ENCODE measurements at places on chromosomes 6 and 20. TPM values are rescaled to one million over a fixed set of nuclear protein-coding genes. Genes with fewer than 3 reads are reported as not detected.

CD93 gene
- 0.10 TPM for total RNA-seq

RPRD1B gene
- 33.6 TPM for total RNA-seq

BTN2A1 gene
- 23.0 TPM for total RNA-seq

TBXT gene
- total RNA-seq: not detected

VSX1 gene
- 0.21 TPM for total RNA-seq

LPA gene
- 0.21 TPM for total RNA-seq

PPT2 gene
- 20.1 TPM for total RNA-seq

SLC22A7 gene
- not detected for total RNA-seq

MPIG6B gene
- not detected for total RNA-seq

CTNNBL1 gene
- 71.2 TPM for total RNA-seq

ADGRG6 gene
- total RNA-seq: 259 TPM

DNA sequence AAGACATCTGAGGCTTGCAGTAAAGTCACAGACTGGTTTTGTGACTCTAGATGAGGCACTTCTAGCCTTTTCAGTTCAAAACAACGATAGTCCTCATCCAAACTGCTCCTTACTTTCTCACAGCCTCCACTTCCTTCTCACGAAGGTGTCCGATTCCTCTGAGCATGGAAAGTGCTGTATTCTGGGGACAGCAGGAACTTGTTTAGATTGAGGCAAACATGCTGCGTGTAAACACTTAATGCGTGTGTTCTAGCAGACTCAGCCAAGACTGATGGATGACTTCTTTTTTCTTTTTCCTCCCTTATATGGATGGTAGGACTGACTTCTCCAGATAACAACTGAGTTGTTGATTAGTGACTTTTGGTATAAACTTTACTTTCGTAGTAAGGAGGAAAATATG lies 80.2 kb upstream of the PRDM1 start:
- H3K27ac ChIP-seq: no peak overlapping the region
- H3K4me3 ChIP-seq: no peak overlapping the region
- no peaks in the 10 kb centered on the region for H3K36me3 ChIP-seq

DNA sequence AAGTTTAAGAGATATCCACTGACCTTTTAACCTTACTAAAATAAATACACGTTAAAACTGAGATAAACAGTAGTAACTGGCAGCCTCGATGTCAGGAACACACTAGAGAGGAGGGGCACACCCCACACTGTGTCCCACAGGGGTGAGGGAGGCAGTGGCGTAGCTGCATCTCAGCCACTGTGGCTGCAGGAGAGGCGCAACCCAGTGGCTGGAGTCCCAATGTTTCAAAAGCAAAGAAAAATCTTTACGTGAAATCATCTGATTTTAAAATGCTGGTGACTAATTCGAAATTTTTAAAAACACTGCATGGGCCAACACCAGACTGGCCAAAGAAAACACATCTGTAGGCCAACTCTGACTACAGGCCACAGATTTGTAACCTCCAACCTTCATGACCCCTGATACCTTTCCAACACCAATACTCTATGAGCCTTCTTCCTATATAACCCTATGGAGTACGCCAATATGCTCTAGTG lies 54.7 kb downstream of the TRAM2 start:
- peak overlapping the region; percentile 87 for H3K27ac ChIP-seq
- no peaks in the 10 kb centered on the region for H3K36me3 ChIP-seq
- peaks cover 58% of the 10 kb centered on the region for H3K4me1 ChIP-seq
- DNase-seq: no peak
- peak overlapping the region; percentile 24 for H3K4me3 ChIP-seq

DNA sequence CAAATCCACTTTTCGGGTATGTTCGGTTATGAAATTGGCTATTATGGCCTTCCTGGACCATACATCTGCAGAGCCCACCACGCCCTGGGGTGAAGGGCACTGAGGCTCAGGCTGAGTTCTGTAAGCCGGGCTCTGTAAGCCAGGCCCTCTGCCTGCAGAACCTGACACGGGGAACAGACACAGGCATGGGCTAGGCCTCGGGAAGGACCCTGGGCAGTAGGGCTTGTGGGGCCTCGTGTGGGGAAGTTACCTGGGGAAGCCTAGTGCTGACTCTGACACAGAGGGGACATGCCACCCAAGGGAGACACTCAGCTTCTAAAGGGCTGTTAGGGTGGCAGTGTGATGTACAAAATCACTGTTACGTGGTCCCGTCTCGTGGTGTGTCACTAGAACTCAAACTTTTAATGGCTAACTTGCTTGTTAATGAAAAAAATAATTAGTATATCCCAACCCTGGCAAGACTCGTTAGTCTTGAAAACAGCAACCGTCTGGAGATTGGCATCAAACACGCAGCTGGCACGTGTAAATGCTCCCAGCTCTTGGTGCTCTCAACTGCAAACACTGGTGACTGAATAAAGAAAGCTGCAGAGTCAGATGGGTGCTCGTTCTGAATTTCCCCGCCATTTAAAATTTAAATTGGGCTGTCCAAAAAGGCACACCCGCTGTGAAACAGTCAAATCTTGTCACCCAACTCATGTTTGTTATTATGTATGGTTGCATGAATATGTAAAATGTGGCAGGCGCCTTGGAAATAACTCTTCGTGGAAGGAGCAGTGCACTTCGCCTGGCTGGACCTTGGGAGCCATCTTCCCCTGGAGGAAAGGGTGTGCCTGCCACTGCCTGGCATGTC lies 23.6 kb upstream of the TCFL5 start:
- H3K4me1 ChIP-seq: peaks cover 7% of the 10 kb centered on the region
- peaks cover 7% of the 10 kb centered on the region for H3K36me3 ChIP-seq
- no peak for DNase-seq

GRCh38 chr20:13299401-13299800 lies 78.3 kb downstream of the ISM1 start:
- H3K27me3 ChIP-seq: no peaks in the 10 kb centered on the region
- H3K4me1 ChIP-seq: no peaks in the 10 kb centered on the region
- no peaks in the 10 kb centered on the region for H3K36me3 ChIP-seq
- no peak overlapping the region for H3K4me3 ChIP-seq
- no peak for DNase-seq
- H3K27ac ChIP-seq: no peak overlapping the region

- no peaks in the 10 kb centered on the region for H3K36me3 ChIP-seq
- no peak overlapping the region for H3K27ac ChIP-seq
- no peak overlapping the region for H3K4me3 ChIP-seq
- peaks cover 2% of the 10 kb centered on the region for H3K27me3 ChIP-seq
- DNase-seq: no peak
Observed at GRCh38 chr20:59818911-59819310, 114.5 kb downstream of the SYCP2 start.

DNA sequence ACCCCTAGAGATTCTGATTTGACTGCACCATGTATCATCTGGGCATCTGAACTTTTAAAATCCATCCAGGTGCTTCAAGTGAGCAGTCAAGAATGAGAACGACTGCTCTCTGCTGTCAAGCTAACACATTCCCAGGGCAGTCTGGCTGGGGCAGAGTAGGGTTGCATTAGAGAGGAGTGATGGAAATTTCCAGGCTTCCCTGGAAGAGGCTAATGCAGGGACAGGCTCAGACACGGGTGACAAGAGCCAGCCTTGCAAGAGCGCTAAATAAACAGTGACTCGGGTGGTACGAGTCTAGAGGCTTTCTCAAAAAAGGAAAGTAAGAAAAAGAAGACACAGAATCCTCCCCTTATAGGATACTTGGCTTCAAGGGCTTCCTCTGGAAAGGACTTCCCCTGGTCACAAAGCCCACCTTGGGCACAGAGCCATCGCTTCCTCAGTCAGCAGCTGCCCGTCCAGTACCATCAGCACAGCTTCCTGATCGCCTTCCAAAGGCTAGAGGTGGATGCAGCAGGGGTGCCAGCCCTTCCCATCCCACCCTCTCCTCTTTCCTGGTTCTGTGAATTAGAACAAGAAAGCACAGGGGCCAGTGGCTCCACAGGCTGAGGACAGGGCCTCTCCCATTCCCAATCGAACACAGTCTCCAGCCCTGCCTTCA lies 177.4 kb upstream of the RREB1 start:
- no peak for DNase-seq
- H3K27me3 ChIP-seq: no peaks in the 10 kb centered on the region
- H3K4me1 ChIP-seq: peaks cover 4% of the 10 kb centered on the region
- H3K36me3 ChIP-seq: no peaks in the 10 kb centered on the region
- H3K4me3 ChIP-seq: no peak overlapping the region

DNA sequence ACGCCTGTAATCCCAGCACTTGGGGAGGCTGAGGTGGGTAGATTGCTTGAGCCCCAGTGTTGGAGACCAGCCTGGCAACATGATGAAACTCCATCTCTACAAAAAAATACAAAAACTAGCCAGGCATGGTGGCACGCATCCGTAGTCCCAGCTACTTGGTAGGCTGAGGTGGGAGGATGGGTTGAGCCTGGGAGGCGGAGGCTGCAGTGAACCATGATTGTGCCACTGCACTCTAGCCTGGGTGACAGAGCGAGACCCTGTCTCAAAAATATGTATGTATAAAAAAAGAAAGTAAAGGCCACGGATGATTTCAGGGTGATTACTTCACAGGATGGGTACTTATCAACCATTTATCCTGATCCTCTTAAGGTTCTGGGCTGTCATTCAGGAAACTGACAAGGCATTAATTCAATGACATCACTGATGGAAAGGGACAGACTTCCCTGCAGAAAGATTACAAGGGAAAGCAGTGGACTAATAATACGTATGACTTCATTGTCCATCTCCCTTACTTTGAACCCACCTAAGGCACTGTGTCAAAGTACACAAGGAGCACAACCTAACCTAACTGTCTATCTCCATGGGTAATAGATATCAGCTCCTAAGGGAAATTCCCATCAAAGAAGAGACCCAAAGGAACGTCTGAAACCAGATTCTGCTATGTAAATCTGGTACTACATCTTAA lies 61.2 kb downstream of the ZMYND8 start:
- H3K4me1 ChIP-seq: peaks cover 15% of the 10 kb centered on the region
- H3K4me3 ChIP-seq: no peak overlapping the region
- DNase-seq: no peak
- peak overlapping the region; percentile 87 for H3K27ac ChIP-seq
- H3K27me3 ChIP-seq: no peaks in the 10 kb centered on the region
- peaks cover 28% of the 10 kb centered on the region for H3K36me3 ChIP-seq

DNA sequence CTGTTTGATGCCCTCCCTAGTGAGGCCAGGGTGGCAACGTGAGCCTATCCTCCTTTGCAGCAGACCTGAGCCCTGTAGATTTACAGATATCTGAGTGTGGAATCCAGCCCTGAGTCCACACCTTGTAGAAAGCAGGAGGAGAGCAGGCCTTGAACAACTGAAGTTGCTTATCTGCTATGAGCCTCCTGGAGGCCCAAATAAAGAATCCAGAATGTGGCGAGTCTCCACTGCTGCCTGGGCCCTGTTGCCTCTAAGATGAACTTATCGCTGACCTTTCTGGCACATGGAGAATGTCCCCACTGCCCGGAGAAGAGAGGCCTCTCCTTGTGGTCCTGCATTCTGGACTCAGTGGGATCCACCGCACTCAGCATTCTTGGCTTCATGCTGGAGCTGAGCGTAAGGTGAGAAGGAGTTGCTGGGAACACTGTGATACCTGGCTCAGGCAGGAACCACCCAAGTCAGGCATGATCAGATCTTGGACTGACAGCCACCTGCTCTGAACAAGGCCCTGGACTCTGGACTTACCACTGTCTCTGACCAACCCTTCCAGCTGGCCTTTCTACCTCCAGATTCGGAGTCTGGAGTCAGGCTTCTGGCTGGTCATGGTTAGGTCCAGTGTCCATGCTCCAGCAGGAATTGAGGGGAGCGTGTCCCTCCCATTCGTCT lies 5.8 kb upstream of the MANBAL start:
- H3K36me3 ChIP-seq: no peaks in the 10 kb centered on the region
- no peaks in the 10 kb centered on the region for H3K27me3 ChIP-seq
- no peak overlapping the region for H3K4me3 ChIP-seq
- no peak overlapping the region for H3K27ac ChIP-seq
- H3K4me1 ChIP-seq: no peaks in the 10 kb centered on the region
- no peak for DNase-seq

- no peaks in the 10 kb centered on the region for H3K4me1 ChIP-seq
- DNase-seq: no peak
- H3K27me3 ChIP-seq: no peaks in the 10 kb centered on the region
- H3K27ac ChIP-seq: peak overlapping the region; percentile 58
- H3K4me3 ChIP-seq: peak overlapping the region; percentile 19
Observed at GRCh38 chr6:47197682-47198640, 111.7 kb downstream of the TNFRSF21 start.

DNA sequence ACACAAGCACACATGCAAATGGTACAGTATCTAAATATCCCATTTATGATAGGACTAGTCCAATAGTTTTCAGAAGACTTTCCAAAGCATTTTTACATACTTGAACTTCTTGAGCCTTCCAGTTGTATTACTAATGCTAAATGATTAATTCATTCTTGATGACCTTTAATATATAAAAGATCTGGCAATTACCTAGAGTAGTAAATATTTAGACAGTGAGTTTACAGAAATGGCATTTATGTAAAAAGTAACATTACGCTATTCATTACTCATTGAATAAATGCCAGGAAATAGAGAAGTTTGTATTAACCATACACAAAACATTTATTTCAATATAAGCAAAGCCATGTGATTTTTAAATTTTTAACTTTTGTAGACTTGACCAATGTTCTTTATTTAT lies 158.8 kb downstream of the DST start:
- no peaks in the 10 kb centered on the region for H3K4me1 ChIP-seq
- no peak overlapping the region for H3K4me3 ChIP-seq
- H3K36me3 ChIP-seq: peaks cover 63% of the 10 kb centered on the region
- H3K27me3 ChIP-seq: no peaks in the 10 kb centered on the region
- no peak overlapping the region for H3K27ac ChIP-seq
- DNase-seq: no peak

DNA sequence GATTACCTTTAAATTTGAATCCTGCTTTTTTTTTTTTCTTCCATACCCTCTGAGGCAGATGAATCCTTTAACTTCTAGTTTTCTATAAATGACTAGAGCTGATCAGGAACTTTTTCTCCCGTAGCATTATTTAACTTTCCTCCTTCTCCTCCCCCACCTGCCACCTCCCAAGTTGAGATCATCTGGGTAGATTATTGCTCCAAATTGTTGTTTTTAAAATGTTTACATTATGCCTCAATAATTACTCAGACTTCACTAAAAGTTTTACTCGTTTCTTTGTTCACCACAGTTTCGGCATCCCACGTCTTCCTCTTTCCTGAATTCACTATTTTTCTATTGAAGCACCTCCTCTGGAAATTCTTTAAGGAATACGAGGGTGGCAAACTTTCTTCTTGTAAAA lies 16.6 kb upstream of the SCUBE3 start:
- H3K27ac ChIP-seq: no peak overlapping the region
- no peak overlapping the region for H3K4me3 ChIP-seq
- no peaks in the 10 kb centered on the region for H3K36me3 ChIP-seq
- no peaks in the 10 kb centered on the region for H3K27me3 ChIP-seq
- no peak for DNase-seq
- H3K4me1 ChIP-seq: peaks cover under 1% of the 10 kb centered on the region

DNA sequence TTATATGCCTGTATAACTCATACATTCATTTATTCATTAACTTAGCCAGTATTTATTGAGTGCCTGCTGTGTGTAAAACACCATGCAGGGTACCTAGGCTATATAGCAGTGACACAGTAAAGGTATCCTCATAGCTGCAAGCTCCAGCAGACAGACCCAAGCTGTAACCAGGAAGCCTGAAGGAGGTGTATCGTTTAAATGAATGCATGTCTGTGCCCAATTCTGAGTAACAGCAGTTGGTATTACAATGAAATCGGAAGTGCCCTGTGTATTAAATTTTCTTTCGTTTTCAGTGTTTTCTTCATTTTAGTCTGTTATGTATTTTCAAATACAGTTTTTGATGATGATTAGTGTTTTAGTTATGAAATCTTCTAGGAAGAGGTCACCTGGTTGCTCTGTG lies 485.8 kb upstream of the SOX4 start:
- H3K4me1 ChIP-seq: peaks cover 38% of the 10 kb centered on the region
- H3K36me3 ChIP-seq: no peaks in the 10 kb centered on the region
- peak overlapping the region; percentile 93 for H3K27ac ChIP-seq
- no peak overlapping the region for H3K4me3 ChIP-seq
- no peaks in the 10 kb centered on the region for H3K27me3 ChIP-seq
- DNase-seq: no peak

Data from Panc1 (cell line).